Fibroblast of lung (primary cell): ENCODE measurements at places on chromosomes 7 and 10. TPM values are rescaled to one million over a fixed set of nuclear protein-coding genes. Genes with fewer than 3 reads are reported as not detected.
A peak's percentile ranks its signal among the peaks of the same experiment; 100 is the strongest.

ERVW-1 gene
- not detected in 2 replicates for polyA plus RNA-seq

ADAM12 gene
- polyA plus RNA-seq, result 22.0 and 56.9 TPM in 2 replicates

RAPGEF5 gene
- polyA plus RNA-seq, result 0.12 and 1.4 TPM in 2 replicates

GRCh38 chr10:62754963-62755362 is 49.6 kb upstream of the ADO start:
- no peak for DNase-seq

GRCh38 chr7:150716368-150716767 is at the start of gene GIMAP1:
GIMAP1 (plus strand) TSS chr7:150716613; CDS start chr7:150719048, 2,435 bp downstream.
- DNase-seq, result no peak

- peak; percentile 62 for DNase-seq
Measured at GRCh38 chr10:9222917-9223316, 1168.4 kb downstream of the GATA3 start.

- DNase-seq, result no peak
Measured at GRCh38 chr7:49497471-49497870, 276.0 kb upstream of the VWC2 start.

DNA sequence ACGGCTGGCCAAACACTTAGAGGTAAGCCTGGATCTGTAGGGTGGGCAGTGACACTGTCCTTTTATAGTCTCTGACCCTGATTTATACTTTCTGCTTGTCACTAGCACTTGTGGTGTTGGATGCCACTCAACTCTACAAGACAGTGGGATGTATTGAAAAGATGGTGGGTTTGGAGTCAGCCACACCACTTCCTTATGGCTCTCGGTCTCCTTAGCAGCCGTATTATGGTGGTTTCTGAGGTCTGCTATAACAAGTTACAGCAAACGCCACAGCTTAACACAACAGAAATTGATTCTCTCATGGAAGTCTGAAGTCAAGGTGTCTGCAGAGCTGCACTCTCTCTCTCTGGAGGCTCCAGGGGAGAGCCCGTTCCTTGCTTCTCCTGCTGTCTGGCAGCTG is 14.7 kb downstream of the ITIH2 start:
- no peak for DNase-seq

DNA sequence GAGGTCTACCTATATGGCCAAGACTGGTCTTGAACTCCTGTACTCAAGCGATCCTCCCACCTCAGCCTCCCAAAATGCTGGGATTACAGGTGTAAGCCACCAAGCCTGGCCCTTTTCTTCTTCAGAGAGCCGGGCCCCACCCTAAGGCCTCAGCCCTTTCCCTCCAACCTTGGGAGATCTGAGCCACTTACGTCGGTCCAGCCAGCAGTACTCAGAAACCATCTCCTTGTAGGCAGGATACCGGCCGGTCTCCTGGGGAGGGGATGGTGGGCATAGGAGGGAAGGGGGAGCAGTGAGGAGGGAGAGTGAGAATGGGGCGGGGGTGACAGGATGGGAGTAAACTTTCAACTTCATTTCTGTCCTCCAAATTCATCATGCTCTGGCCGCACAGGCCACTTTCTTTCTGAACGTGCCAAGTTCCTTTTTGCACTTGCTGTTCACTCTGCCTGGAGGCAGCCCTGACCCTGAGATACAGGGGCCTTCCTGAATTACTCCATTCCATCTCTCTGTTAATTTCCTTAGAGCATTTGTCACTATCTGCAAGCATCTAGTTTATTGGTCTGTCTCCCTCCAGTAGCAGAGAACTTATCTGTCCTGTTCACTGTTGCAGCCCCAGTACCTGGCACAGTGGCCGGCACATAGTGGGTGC is 10.4 kb downstream of the PDZD7 start:
- no peak for DNase-seq

GRCh38 chr10:19947656-19948055 is 131.4 kb downstream of the PLXDC2 start:
- DNase-seq, result no peak
